ENCODE measurements at places on chromosomes 5 and 9. TPM values are rescaled to one million over a fixed set of nuclear protein-coding genes. Genes with fewer than 3 reads are reported as not detected.

GEMIN5 gene
- polyA plus RNA-seq = 8.1 TPM

GRCh38 chr5:52804387-52804791 is 16.7 kb downstream of the ITGA1 start:
- peaks cover 6% of the 10 kb centered on the region for H3K36me3 ChIP-seq
- no peak for DNase-seq
- no peaks in the 10 kb centered on the region for H3K27me3 ChIP-seq

GRCh38 chr9:129484352-129485000 is 136.4 kb downstream of the C9orf50 start:
- H3K27me3 ChIP-seq = no peaks in the 10 kb centered on the region
- H3K27ac ChIP-seq = peak overlapping the region; percentile 96
- no peak for DNase-seq
- no peaks in the 10 kb centered on the region for H3K36me3 ChIP-seq
- H3K4me1 ChIP-seq = peaks cover 47% of the 10 kb centered on the region
- H3K4me3 ChIP-seq = no peak overlapping the region

GABRA1 gene
- not detected for polyA plus RNA-seq

DNA sequence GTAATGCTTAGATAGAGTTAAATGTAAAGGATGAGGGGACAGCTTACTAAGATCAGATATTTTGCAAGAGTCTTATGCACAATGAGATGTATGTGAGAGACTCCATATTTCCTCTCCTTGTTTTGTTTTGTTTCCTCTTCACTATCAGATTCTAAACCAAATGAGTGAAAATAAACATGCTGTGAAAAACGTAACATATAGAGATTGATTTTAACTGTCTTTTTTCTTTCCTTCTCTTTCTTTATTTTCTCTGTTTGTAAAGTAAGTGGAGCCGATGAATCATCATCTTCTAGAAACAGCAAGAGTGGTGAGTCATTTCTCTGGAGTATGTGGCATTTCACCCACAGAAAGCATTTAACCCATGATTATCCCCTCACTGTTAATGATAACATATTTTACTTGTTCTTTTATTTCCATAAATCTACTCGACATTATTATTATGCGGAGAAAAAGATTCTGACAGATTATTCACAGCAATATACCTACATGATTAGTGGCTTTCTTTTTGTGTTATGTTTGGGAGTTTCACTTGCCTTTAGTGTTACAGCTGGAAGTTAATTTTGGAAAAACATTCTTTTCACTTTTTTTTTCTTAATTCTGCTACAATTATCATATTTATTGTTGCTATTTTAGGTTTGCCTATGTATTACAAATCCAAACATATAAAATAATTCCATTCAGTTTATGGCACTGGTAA is 2.1 kb upstream of the ANXA1 start:
- peaks cover 46% of the 10 kb centered on the region for H3K4me1 ChIP-seq
- no peak for DNase-seq

DNA sequence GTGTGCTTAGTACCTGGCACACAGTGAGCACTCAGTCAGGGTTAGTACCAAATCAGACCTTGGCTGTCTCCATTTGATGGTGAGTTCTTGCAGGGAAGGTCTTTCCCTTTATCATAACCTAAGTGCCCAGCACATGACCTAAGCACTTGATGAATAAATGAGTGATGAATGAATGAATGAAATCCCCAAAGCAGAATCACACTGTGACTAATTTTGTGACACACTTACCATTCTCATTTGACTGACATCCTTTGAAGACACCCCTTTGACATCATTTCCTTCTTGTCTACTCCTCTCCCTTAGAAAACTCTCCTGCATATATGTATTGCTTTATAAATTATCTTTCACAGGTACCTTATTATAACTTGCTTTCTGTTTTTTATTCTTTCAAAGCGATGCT is 130.2 kb upstream of the ELL2 start:
- no peak overlapping the region for H3K27ac ChIP-seq
- H3K27me3 ChIP-seq = no peaks in the 10 kb centered on the region
- no peak overlapping the region for H3K4me3 ChIP-seq
- no peak for DNase-seq

DNA sequence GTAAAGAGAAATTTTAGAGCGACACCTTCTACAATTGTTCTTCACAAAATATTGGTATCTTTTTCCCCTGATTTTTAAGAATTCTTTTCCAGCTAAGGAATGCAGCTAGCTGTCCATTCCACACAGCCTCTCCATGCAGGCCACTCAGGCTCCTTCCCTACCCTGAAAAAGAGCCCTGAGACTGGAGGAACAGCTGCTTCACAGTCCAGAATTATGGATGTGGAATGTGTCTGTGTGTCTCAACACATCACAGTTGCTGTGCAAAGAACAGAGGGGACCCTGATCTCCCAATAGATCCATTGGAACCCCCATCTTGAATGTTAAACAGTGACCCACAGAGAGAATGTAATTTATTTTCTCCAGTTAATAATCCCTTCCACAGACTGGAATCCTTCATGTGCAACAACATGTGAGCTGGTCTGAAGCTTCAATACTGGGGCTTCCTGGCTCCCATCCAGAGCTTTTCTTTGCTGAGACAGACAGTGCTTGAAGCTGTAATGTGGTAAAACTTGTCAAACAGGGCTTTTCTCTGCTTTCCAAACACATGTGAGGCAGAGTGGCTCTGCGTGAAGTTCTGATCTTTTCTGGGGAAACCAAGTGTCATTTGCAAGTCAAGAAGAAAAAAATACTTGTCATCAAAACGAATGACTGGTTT is 53.3 kb upstream of the SMC5 start:
- peak overlapping the region; percentile 58 for H3K4me3 ChIP-seq
- peaks cover 15% of the 10 kb centered on the region for H3K4me1 ChIP-seq
- no peaks in the 10 kb centered on the region for H3K27me3 ChIP-seq
- no peaks in the 10 kb centered on the region for H3K36me3 ChIP-seq
- H3K27ac ChIP-seq = peak overlapping the region; percentile 65

- no peaks in the 10 kb centered on the region for H3K27me3 ChIP-seq
- H3K4me3 ChIP-seq = no peak overlapping the region
- peaks cover 16% of the 10 kb centered on the region for H3K4me1 ChIP-seq
- no peak for DNase-seq
- no peaks in the 10 kb centered on the region for H3K36me3 ChIP-seq
Observed at GRCh38 chr5:143698574-143698973, 113.4 kb upstream of the HMHB1 start.

- H3K4me1 ChIP-seq = no peaks in the 10 kb centered on the region
- no peak overlapping the region for H3K27ac ChIP-seq
- no peak for DNase-seq
- no peak overlapping the region for H3K4me3 ChIP-seq
- H3K27me3 ChIP-seq = no peaks in the 10 kb centered on the region
- no peaks in the 10 kb centered on the region for H3K36me3 ChIP-seq
Observed at GRCh38 chr5:126849101-126849678, 72.3 kb downstream of the LMNB1 start.

DNA sequence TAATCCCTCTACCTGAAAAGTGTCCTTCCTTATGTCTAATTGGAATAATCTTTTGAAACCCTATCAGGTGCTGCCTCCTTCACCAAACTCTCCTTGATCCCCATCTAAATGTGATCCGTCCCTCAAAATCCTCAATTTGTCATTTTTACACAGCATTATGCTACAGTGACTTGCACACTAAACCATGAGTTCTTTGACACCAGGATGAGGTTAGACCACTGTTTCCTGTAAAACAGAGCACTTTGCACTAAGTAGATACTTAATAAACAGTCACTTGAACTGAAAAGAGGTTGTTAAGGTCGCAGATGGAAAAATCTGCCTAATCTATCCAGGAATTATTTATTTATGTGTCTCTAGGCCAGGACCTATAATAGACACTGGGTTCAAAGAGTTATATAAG is 44.2 kb upstream of the TLX3 start:
- no peak overlapping the region for H3K27ac ChIP-seq
- H3K4me1 ChIP-seq = no peaks in the 10 kb centered on the region
- H3K4me3 ChIP-seq = no peak overlapping the region

DNA sequence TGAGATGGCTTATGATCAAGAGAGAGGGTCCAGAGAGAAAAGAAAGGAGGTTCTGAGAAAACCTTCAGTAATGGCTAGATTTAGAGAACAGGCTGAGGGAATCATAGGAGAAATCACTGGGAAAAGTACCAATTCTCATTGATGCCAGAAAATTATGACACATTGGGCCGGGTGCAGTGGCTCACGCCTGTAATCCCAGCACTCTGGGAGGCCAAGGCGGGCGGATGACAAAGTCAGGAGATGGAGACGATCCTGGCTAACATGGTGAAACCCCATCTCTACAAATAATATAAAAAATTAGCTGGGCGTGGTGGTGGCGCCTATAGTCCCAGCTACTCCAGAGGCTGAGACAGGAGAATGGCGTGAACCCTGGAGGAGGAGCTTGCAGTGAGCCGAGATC is 29.5 kb upstream of the PLIN2 start:
- no peaks in the 10 kb centered on the region for H3K27me3 ChIP-seq
- DNase-seq = no peak
- H3K4me3 ChIP-seq = no peak overlapping the region

DNA sequence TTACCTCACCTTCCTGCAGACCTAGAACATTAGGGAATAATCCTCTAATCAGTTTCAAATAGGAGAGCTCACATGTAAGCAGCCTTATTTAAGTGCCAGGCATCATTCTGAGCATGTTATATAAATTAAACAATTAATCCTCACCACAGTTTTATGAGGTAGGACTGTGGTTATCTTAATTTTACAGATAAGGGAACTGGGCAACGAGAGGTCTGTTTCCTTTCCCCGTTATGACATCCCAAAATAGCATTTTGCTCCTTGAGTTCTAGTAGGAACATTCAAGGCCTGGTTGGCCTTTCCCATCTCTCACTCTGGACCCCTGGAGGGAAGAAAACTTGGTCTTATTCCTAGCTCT is 19.1 kb upstream of the IFNB1 start:
- no peak for DNase-seq
- H3K4me3 ChIP-seq = no peak overlapping the region
- H3K36me3 ChIP-seq = no peaks in the 10 kb centered on the region

DNA sequence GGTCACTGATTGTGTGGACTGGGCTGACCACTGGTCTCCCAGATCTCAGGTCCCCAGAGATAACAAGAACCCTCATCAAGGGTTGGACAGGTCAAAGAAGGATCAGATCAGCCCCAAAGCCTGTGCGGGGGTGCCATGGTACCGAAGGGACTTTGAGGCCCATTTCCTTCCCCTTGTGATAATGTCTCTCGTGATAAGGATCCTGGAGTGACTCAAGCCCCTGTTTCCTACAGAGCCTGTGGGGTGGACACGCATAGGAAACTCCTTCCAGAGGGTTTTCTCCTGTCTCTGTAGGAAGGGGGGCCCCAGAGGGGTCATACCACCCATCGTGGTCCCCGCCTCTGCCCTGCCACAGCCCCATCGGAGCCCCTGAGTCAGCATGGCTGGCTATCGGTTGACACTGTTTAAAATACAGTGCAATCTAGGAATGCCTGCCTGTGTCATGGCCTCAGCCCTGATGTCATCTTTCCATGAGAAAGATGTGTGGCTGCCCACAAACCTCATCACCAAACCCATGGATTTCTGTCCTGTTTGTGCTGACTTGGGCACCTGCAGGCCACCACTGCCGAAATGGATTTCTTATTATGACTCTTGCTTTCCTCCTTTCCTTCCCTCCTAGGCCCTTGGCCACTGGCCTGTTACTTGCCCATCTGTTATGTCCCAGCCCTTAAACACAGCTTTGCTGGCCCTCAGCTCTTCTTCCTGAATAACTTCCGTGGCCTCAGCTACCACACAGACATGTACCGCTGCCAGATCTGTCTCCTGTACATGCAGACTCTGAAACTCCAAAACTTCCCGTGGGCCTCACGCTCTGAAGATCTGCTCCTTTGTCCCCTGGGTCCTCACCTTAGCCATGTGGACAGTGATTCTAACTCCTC is 2.9 kb upstream of the CSF2 start:
- peaks cover 2% of the 10 kb centered on the region for H3K36me3 ChIP-seq
- H3K4me1 ChIP-seq = peaks cover 35% of the 10 kb centered on the region
- H3K4me3 ChIP-seq = no peak overlapping the region
- H3K27me3 ChIP-seq = peaks cover 13% of the 10 kb centered on the region

DNA sequence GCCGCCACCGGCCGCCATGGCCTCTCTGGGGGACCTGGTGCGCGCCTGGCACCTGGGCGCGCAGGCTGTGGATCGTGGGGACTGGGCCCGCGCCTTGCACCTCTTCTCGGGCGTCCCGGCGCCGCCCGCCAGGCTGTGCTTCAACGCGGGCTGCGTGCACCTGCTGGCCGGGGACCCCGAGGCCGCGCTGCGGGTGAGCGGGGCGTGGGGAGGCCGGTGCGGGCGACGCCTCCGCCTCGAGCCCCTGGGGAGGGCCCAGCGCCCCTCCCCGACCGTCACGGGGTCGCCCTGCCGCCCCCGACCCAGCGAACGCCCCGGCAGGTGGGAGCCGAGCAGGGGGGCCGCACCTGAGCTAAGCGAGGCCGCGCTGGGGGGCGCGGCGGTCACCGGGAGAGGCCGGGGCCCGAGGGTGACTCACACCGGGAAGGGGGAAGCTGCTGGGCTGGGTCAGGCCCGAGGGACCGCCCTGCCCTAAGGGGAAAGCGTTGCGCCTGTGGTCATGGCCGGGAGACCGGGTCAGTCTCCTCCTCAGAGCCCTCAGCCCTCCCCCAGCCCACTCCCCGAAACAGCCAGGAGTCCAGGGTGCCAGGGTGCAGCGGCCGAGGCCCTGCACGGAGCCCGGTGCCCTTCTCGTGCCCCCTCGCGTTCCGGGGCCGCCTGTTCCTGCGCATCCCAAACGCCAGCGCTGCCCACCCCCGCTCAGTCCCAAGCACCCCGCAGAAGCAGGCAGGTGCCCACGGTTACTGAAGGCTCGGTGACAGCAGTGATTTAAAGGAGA is 510 bp downstream of the NOXA1 start:
- DNase-seq = no peak
- H3K4me3 ChIP-seq = peak overlapping the region; percentile 45
- H3K27ac ChIP-seq = peak overlapping the region; percentile 14
- peaks cover 25% of the 10 kb centered on the region for H3K4me1 ChIP-seq

- H3K36me3 ChIP-seq = no peaks in the 10 kb centered on the region
- H3K4me3 ChIP-seq = no peak overlapping the region
- H3K27me3 ChIP-seq = no peaks in the 10 kb centered on the region
- peak; percentile 77 for DNase-seq
Observed at GRCh38 chr5:132426525-132427138, 57.1 kb downstream of the SLC22A5 start.

DNA sequence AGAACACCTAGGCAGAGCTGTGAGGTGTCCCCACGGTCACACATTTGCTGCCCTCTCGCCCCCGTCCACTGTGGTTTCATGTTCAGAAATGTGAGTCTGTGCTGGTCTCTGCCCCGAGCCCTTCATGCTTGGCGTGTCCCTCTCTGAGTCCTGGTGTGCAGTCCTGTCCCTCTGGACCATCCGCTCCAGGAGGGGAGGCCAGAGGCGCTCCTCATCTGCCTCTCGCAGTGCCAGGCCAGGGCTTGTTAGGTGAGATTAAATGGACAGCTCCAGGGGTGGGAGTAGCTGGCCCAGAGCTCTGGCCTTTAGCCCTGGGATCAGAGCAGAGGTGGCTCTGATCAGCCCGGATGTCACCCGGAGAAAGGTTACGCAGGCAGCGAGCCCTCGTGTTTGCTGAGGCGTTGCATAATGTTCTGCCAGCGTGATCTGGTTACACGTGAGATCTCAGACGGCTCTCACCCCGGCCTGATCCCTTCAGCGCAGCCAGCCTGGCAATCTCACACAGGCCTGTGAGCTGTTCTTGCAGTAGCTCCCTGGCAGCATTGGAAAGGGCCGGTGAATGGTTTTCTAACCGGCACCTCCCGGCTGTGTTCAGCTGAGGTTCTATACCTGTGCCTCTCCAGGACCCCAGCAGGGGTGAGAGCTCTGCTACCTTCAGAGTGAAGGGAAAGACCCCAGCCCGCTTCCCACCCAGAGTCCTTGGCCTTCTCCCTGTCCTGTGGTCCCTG is 24.5 kb downstream of the PTGES2 start:
- H3K27ac ChIP-seq = no peak overlapping the region
- DNase-seq = no peak
- H3K4me1 ChIP-seq = peaks cover 15% of the 10 kb centered on the region
- H3K27me3 ChIP-seq = no peaks in the 10 kb centered on the region
- H3K36me3 ChIP-seq = peaks cover 42% of the 10 kb centered on the region

Data from keratinocyte (primary cell).